ENCODE measurements at places on chromosomes 6 and 20.

GRCh38 chr6:164023535-164023934 lies 609.0 kb downstream of the QKI start:
- DNase-seq: no peak

DNA sequence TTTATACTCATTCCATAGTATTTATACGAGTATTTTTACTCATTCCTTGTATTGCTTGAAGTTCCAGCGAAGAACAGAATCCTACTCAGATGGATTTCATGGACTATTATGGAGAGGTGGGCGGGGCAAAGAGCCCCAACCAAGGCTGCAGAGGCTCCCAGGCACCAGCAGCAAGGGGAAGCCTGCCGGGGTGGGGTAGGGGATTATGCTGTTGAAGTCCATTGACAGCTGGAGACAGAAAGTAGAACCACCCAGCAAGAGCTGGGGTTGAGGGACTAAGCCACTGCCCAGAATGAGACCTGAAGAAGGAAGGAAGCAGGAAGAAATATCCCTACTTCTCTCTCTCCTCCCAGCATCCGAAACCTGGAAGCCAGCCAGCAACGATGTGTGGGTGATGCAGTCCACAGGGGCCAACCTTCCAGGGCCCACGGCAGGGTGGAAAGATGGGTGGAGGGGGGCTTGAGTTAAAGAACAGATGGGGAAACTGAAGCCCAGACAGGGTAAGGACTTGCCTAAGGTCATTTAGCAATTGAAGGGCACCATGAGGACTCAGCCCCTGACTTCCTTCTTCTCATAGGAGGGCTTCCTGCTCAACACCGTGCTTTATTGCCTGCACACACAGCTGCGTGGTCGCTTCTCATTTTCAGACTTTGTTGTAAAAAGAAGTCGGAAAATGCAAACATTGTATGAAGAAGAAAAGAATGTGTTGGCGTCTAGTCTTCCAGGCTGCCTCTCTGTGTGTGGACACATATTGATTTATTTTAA lies 18.3 kb upstream of the GTSF1L start:
- no peak for DNase-seq

DNA sequence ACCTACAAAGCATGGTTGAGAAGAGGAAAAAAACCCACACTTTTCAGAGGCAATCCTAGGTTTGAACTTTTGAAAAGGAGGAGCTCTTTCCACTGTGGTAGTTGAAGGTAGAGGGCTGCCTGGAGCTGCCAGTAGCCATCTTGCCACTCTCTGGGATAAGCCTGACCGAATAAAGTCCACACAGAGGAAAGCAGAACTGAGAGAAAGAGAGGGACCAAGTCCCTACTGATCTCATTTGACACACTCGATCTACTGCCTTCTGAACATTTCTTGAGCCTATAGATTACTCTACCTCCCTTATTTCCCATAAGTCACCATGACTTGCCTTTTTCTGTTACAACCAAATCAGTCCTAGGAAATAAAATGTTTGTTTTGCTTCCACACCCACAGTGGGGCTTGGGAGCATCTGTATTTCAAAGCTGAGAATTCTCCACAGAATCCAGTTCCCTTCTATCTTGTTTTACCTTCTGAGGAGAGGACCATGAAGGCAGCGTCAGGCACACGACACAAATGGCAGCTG lies 147.0 kb upstream of the PTPRK start:
- DNase-seq: no peak

GRCh38 chr6:135395136-135395535 lies 102.4 kb downstream of the AHI1 start:
- DNase-seq: no peak

DNA sequence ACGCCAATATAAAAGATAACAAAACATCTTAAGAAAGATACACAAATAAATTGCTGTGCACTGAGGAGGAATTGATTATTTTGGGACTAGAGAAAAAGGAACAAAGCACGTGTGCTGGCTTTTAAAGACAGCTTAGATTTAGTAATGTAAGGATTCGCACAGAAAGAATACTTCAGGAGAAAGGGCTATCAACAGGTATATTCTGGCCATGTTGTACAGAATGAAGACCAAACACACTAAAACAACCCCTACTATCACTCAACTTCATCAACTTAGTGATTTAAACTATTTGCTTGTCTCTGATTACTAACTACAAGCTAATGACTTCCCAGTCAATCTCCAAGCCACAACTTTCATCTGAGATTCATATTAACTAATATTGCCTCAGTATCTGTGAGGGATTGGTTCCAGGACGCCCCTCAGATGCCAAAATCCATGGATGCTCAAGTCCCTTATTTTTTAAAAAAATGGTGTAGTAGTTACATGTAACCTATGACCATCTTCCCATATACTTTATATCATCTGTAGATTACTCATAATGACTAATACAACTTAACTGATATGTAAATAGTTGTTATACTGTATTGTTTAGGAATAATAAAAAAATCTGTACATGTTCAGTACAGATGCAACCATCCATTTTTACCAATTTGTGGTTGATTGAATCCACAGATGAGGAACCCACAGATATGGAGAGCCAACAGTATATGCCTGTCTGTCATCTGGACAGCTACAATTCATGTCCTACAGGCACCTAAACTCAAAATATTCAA lies 4.5 kb downstream of the DEK start:
- DNase-seq: no peak

- no peak for DNase-seq
Observed at GRCh38 chr20:25253606-25254275, 5.9 kb downstream of the PYGB start.

DNA sequence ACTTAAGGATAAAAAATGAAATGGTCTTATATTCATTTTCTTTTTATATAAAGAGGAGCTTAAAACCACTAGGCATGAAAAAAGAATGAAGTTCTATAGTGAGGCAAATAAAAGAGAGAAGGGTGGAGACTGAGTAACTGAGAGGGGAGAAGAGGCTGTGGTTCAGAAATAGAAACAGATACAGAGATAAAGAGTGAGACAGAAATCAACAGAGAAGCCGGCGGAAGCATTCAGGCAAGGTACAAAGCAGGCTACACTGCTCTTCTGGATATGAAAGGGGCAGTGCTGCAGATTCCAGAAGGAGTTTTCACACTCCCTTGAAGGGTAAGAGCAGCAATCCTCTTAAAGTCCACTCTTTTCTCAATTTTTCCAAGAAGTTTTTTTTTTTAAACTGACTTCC lies 29.9 kb downstream of the NFATC2 start:
- DNase-seq: no peak

DNA sequence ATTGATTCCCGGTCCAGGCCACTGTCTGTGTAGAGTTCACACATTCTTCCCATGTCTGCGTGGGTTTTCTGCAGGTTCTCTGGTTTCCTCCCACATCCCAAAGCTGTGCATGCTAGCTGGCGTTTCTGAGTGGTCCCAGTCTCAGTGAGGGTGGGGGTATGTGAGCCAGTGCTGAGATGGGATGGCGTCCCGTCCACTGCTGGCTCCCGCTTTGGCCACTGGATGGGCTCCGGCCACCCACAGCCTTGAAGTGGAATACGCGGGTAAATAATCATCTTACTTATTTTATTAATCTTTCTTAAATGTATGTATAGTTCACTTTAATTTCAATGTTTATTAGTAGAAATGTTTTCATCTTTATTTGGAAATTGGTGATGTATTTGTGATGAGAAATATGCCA lies 343.5 kb upstream of the MANEA start:
- no peak for DNase-seq

- no peak for DNase-seq
Observed at GRCh38 chr6:10413262-10413849, 1.5 kb downstream of the TFAP2A start.

Measured in urothelium cell line (cell line).